HFFc6 (cell line): ENCODE measurements at places on chromosomes 6 and 20. TPM values are rescaled to one million over a fixed set of nuclear protein-coding genes. Genes with fewer than 3 reads are reported as not detected.

GRCh38 chr20:32829311-32830005, 9.7 kb downstream of the MAPRE1 start:
- no peak for DNase-seq
- no peak overlapping the region for H3K4me3 ChIP-seq
- H3K27ac ChIP-seq: peak overlapping the region; percentile 78
- H3K4me1 ChIP-seq: peaks cover 37% of the 10 kb centered on the region
- peaks cover 26% of the 10 kb centered on the region for H3K36me3 ChIP-seq

Gene TMEM244
- not detected in 3 replicates for total RNA-seq

GRCh38 chr20:9137001-9137400, 68.1 kb downstream of the PLCB4 start:
- H3K36me3 ChIP-seq: peaks cover 71% of the 10 kb centered on the region
- no peak for DNase-seq
- H3K4me3 ChIP-seq: no peak overlapping the region
- no peak overlapping the region for H3K27ac ChIP-seq

Gene GJA10
- not detected in 3 replicates for total RNA-seq

- no peak overlapping the region for H3K4me3 ChIP-seq
- H3K36me3 ChIP-seq: no peaks in the 10 kb centered on the region
- no peak for DNase-seq
- peaks cover 12% of the 10 kb centered on the region for H3K27me3 ChIP-seq
- no peak overlapping the region for H3K27ac ChIP-seq
These were observed 50.0 kb upstream of the CHD6 start for GRCh38 chr20:41668057-41668749.

DNA sequence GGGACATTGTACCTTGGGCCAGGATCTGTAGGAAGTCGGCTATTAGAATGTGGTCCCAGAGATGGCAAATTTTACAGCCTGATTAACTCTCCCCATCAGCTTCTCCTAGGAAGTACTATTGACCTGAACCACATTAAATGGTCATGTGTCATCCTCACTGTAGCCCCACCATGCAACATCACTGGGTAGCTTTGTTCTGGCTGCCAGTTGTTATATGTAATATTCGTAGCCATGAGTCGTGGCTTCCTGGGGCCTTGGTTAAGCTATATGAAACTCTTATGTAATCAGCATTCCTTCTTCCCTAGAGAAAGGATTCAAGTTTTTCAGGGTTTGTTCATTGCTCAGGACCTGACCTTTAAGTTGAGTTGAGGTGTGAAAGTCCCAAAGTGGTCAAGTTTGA, 125.7 kb downstream of the ANKS1A start:
- H3K36me3 ChIP-seq: peaks cover 14% of the 10 kb centered on the region; the same call in 1 of the 2 replicates
- H3K4me3 ChIP-seq: no peak overlapping the region
- H3K4me1 ChIP-seq: peaks cover 66% of the 10 kb centered on the region
- no peaks in the 10 kb centered on the region for H3K27me3 ChIP-seq
- peak overlapping the region; percentile 66 for H3K27ac ChIP-seq

Gene SLC26A8
- total RNA-seq: not detected in 3 replicates

Gene CST7
- total RNA-seq: not detected in 3 replicates

DNA sequence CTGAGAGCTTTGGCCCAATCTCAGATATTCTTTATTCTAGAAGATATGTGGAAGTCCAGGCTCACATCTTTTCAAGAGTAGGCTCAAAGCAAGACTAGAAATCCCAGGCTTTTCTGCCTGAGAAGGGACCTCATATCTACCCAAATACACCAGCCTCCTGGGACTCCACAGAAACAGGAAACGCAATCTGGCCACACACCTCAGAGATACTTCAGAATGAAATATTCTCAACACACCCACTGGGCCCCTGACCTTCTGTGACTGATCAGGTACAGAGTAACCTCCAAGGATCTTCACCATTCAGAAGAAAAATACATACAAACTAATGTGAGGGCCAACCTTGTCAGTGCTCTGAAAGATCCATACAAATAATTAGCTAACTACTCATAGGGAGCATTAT, 183.2 kb downstream of the HIVEP2 start:
- H3K4me3 ChIP-seq: no peak overlapping the region; the same call in 1 of the 2 replicates
- no peak for DNase-seq
- H3K27ac ChIP-seq: peak overlapping the region; percentile 73
- H3K27me3 ChIP-seq: no peaks in the 10 kb centered on the region
- peaks cover 81% of the 10 kb centered on the region for H3K4me1 ChIP-seq

DNA sequence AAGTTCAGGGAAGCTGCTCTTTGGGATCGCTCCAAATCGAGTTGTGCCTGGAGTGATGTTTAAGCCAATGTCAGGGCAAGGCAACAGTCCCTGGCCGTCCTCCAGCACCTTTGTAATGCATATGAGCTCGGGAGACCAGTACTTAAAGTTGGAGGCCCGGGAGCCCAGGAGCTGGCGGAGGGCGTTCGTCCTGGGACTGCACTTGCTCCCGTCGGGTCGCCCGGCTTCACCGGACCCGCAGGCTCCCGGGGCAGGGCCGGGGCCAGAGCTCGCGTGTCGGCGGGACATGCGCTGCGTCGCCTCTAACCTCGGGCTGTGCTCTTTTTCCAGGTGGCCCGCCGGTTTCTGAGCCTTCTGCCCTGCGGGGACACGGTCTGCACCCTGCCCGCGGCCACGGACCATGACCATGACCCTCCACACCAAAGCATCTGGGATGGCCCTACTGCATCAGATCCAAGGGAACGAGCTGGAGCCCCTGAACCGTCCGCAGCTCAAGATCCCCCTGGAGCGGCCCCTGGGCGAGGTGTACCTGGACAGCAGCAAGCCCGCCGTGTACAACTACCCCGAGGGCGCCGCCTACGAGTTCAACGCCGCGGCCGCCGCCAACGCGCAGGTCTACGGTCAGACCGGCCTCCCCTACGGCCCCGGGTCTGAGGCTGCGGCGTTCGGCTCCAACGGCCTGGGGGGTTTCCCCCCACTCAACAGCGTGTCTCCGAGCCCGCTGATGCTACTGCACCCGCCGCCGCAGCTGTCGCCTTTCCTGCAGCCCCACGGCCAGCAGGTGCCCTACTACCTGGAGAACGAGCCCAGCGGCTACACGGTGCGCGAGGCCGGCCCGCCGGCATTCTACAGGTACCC, at the start of gene ESR1:
Gene ESR1, plus strand, starts transcription at position 170 of the 858 bp plus-strand sequence. Its CDS starts 231 bp downstream, at position 401.
- DNase-seq: no peak
- peaks cover 6% of the 10 kb centered on the region for H3K4me1 ChIP-seq
- H3K27me3 ChIP-seq: peaks cover 23% of the 10 kb centered on the region
- H3K36me3 ChIP-seq: 0 out of 2 replicates have a peak, but pooled peaks cover 3% of the 10 kb centered on the region
- H3K27ac ChIP-seq: no peak within 1 kb of the TSS
- no peak within 1 kb of the TSS for H3K4me3 ChIP-seq

Gene SLC22A3
- total RNA-seq: not detected in 3 replicates

Gene AFDN
- 15.3 to 19.6 TPM (median 17.7 TPM) in 3 replicates for total RNA-seq

Gene ADTRP
- total RNA-seq: 0.55 to 0.95 TPM (median 0.83 TPM) in 3 replicates

DNA sequence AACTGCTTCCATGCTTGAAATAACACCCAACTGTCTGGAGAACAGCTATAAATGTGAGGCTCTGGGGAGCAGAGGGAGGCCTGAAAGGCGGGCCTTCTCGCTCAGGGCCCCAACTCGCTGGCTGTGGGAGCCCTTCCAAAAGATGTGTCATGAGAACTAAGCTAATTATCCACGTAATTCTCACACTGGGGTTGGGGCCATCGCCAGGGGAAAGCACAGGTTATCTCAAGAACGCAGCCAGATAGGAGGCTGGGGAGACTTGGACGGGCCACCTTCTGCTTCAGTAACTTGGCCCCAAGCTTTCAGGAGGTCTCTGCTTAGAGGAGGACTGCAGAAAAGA, 1.6 kb downstream of the PXDC1 start:
- H3K4me3 ChIP-seq: peak overlapping the region; percentile 96
- H3K27ac ChIP-seq: peak overlapping the region; percentile 90
- peaks cover 66% of the 10 kb centered on the region for H3K4me1 ChIP-seq
- peaks cover 27% of the 10 kb centered on the region for H3K36me3 ChIP-seq

DNA sequence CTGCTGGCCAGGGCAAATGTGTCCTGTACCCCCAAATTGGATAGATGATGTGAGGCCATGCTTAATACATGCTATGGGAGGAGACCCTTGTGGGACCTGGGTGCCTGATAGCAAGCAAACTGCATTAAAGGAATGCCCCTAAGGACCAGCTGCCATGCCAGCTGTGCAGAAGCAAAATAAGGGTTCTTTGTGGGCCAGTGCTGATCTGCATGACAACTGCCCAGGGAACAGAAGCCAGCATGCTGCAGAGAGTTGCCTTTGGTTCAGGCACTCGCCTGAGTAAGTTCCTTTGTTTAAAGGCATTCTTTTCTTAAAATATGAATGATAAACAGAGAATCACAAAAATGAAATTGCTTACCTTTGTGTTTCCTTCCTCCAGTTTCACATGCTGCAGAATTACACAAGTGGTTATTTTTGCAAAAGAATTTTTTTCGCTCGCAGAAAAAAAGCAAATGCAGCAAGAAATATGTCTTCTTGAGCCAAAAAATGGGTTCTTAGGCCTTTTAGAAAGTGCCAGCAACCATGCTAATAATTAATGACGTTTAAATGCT, 6.9 kb upstream of the SYNDIG1 start:
- H3K4me1 ChIP-seq: no peaks in the 10 kb centered on the region; the same call in 1 of the 2 replicates
- H3K27ac ChIP-seq: no peak overlapping the region
- DNase-seq: no peak
- H3K36me3 ChIP-seq: no peaks in the 10 kb centered on the region

GRCh38 chr6:129846761-129847160, 14.4 kb downstream of the TMEM244 start:
- no peaks in the 10 kb centered on the region; the same call in 1 of the 2 replicates for H3K27me3 ChIP-seq
- H3K4me3 ChIP-seq: no peak overlapping the region
- peaks cover 47% of the 10 kb centered on the region for H3K4me1 ChIP-seq
- DNase-seq: no peak

GRCh38 chr6:24566020-24566767, 71.4 kb downstream of the ALDH5A1 start:
- no peak overlapping the region for H3K27ac ChIP-seq
- H3K27me3 ChIP-seq: peaks cover 18% of the 10 kb centered on the region
- H3K4me1 ChIP-seq: peaks cover 6% of the 10 kb centered on the region
- no peak overlapping the region for H3K4me3 ChIP-seq
